Panc1 (cell line): ENCODE measurements at places on chromosomes 3 and 15.

DNA sequence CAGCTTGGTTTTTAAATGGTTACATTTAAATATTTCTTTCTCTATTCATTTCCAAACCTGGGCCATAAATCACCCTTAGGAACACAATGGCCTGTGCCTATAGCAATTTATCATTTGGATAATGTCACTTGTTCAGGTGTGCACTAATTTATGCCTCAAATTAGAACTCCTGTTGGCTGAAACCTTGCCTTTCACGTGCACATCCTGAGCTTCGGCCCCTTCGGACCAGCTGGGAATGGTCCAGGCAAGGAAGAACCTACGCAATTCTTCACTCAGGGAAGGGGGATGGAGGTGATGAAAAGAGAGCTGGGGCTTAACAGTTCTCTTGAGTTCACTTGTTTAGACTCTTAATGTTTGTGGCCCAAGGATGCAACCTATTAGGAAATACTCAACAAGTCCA, 324.1 kb upstream of the ICE2 start:
- no peak for DNase-seq

- no peak for DNase-seq
Measured at GRCh38 chr3:10289787-10290355, 2.9 kb downstream of the GHRL start.

DNA sequence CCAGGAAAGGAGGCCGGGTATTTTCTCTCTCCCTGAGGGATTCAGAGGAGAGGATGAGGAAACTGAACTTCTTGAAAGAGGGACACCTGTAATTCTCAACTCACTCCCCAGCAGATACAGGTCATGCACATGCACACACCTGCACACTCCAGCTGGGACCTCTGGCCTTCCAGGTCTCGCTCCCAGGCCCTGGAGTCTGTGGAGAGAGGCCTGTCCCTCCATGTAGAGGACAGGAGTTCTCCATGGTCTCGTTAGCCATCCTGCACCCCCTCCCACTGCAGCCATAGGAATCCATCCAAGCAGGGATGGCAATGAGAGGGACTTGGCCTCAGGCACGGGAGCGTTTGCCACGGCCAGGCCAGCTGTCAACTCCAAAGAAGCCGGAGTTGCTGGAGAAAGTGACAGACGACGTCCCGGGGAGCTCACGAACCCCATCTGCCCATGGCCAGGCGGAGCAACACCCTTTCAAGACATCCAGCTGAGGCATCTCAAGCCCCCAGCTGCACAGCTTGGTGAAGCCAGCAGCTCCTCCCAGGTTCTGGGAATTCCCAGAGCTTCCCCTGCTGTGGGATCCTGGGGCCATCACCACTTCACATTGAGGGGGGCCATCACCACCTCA, 223.3 kb downstream of the UACA start:
- no peak for DNase-seq

DNA sequence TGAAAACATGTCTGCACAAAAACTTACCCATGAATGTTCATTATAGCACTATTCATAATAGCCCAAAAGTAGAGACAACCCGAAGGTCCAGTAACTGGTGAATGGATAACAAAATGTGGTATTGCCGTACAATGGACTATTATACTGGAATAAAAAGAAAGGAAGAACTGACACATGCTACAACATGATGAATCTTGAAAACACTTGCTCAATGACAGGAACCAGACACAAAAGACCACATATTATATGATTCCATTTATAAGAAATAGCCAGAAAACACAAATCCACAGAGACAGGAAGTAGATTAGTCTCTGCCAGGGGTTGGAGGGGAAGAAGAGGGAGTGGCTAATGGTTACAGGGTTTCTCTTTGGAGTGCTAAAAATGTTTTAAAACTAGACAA, 18.3 kb downstream of the SHC4 start:
- DNase-seq, result no peak

- DNase-seq, result no peak
Measured at GRCh38 chr3:192715126-192715525, 12.2 kb downstream of the FGF12 start.

DNA sequence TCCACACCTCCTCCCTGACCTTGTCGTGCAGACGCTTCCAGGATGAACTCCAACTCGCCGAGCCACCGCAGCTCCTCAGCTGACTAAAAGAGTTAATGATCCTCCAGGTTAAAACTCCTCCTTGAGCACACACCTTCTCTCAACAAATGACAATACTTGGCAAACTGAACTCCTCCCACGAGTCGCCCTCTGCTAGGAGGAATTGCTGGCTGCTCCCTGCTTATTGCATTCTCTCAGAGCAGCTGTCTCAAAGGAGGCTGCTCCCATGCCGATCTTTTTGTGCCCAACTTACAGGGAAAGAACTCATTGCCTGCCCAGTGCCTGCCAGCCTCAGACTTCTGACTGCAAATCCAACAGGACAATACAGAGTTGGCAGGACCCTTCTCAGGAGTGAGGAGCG, at the start of gene ATP13A4:
Gene ATP13A4 (minus strand): TSS at position 85 of the 400 bp plus-strand sequence. CDS start 96 bp downstream, outside the sequence.
- no peak for DNase-seq

GRCh38 chr3:55897573-55898224, 410.6 kb upstream of the WNT5A start:
- DNase-seq, result no peak

DNA sequence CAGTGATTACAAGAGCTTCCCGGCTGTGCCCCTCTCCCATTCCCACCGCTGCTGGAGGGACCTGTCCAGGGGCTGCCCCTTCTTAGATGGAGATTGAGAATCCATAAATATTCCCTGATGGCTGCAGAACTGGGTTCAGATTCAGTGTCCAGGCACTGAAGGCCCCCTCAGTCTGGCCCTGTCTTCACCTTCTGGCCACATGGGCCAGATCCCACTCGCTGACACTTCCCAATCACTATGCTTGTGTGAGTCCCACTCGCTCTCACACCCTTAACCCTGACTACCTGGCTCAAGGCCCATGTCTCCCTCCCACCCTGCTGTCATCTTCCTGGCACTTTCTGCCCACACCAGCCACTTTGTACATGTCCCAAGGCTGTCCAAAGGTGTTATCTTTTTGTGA, 15.5 kb upstream of the MRPS22 start:
- no peak for DNase-seq

DNA sequence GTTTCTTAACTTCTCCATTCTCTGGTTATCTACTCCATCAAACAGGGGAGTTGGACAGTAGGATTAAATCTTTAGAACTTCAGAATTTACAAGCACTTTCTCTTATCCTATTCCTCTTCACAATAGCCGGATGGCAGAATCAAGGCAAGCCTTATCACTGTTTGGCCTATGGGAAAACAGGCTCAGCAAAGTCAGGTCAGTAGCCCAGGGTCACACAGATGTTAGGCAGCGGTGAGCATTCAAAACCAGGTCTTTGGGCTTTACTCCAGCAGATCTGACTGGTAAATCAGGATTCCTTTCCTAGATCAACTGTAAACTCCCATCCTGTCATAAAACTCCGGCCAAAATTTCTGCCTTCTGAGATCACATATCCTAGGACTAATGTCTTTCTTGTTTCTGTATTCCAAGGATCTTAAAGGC, 258.4 kb downstream of the OPA1 start:
- DNase-seq, result no peak

GRCh38 chr15:82647835-82648256, 683 bp upstream of the CPEB1 start:
- DNase-seq, result no peak

GRCh38 chr3:183178512-183178832, 15.9 kb upstream of the LAMP3 start:
- DNase-seq, result no peak

DNA sequence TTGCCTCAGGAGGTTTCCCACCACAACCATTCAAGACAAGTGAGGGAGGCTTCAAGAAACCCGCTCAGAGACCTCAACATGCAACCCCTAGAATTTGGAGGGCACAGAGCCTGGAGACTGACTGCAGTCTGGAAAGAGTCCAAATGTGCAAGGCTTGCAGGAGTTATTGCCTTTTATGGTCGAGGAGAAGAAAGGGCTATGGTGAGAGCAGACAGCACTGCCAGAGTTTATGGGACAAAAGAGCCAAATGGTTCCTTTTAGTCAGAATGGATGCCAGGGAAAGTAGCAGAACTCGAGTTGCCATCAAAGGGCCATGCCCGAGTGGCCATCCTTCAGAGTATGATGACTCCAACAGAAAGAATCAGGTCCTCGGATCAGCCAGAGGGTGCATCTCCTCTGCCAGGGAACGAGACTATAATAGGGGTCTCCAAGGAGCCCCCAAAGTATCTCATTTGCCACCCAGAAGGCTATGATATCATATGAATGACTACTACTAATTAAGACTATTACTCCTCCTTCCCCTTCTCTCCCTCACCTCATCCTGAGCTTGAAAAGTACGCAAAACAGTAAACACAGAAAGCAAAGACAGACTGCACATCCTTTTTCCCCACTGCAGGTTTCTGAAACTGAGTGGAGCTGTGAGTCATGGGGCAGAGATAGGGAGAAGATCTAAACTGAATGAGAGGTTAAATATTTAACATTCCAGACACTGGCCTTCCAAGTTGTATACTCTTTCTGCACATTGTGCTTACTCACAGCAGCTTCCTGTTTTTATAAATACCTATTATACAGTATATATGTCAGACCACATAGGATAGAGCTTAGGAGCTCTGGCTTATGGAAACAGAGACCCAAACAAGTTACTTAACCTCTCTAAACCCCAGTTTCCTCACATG, 33.9 kb upstream of the TMCO5A start:
- no peak for DNase-seq

DNA sequence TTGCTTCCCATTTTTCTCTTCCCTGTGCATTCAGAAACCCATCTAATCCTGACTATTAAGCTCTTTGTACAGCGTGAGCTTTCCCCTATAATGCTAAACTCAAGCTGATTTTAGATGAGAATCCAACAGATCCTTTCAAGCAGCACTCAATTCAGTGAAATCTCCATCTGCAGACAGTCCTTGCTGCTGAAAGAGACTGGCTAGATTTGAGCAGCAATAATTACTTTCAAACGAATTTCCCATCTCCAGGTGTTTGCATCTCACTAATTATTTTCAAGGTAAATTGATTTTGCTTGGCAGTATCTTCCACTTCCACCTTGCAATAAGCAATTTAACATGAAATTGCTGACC, 49.5 kb upstream of the SLC7A14 start:
- DNase-seq, result no peak

DNA sequence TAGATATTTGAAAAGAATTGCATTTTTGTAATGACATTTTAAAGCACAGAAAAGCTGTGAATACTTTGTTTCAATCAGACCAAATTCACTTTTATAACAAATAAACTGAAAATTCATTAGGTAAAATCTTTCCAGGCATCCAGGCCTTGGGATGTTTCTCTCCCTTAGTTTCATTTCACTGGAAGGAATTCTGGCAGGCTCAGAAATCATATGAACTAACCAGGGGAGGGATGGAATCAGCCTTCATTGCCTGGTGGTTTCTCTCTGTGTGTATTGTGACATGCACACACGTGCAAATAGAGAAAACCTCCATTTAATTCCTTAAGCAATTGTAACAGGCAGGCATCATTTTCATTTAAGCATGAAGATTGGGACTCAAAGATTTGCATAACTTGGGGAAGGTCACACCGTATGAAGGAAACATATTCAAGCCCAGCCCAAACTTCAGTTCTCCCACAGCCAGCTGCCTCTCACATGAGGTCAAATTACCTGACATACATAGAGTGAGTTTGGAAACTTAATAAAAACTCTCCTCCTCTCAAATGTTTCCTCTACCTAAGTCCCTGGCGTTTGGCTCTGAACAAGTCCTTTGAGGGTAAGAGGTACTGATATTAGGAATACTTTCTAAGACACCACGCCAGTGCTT, 376.1 kb upstream of the MCTP2 start:
- DNase-seq, result no peak

DNA sequence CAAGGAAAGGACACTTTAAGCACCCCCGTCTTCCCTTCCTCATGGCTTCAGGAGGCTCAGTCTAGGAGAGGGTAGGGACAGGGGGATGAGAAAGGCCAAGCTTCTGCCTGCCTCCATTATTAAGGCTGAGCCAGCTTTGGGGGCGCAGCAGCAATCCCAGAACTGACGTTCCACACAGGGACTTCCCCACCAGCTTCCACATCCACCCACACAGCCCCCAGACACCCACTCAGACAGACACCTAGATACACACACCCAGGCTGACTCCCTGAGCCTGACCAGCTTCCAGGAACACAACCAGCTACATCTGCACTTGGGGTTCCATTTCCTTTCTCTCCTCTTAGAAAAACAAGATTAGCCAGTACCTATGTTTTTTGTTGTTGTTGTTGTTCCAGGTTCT, 4.7 kb downstream of the HCN4 start:
- no peak for DNase-seq

DNA sequence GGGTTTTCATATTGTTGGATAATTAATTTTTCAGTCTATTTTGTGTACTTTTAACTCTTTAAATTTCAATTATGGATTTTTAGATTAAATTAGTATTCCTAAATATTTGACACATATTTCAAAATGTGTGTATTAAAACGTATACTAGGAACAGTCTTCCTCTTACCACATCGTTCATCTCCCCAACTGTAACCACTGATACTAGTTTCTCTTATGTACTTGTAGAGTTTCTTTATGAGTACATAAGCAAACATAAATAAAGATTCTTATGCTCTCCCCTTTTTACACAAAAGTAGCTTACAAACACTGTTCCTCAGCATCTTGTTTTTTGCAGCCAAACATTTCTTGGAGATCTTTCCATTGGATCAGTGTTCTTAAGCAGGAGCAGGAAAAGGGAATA, 45.9 kb downstream of the CMSS1 start:
- no peak for DNase-seq

- DNase-seq, result no peak
Measured at GRCh38 chr3:32569540-32570420, 878 bp downstream of the DYNC1LI1 start.

DNA sequence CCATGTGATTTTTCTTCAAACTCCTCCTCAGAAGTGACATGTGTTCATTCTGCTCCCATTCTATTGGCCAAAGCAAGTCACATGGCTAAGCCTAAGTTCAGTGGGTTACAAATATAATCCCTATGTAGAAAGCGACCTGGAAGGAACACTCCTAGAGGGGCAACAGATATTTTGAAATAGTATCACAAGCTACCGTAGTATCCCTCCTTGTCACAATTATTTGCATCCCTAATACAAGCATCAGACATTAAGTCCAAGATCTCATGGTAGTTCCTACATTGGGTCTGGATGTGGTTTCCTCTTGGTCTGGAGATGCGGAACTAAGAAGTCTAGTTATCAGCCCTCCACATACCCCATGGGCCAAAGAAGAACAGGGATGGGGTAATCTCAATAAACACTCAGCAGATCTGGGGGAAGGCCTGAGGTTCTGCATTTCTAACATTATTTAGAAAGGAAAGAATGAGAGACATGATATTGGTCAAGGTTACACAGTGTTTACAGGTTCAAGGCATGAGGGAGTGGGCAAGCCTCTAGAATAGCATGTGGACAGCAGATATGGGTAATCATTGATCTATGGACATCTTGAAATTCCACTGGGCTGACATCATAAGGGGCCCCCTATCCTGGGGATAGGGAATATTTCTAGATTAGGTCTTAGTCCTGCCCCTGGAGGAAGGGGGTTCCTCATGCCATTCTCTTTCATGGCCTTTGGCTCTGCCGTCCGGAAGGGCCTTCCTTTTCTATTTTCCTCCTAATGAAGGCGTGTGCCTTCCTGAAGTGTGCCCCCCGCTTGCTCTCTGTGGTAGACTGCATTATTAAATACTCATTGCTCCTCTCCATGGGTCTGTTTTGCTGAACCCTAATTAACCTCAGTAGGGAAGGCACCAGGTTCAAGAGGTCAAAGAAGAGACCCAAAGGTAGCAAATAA, 17.8 kb upstream of the ABHD2 start:
- no peak for DNase-seq
